ENCODE measurements at places on chromosomes 5 and 9. TPM values are rescaled to one million over a fixed set of nuclear protein-coding genes. Genes with fewer than 3 reads are reported as not detected.

The SLC31A2 gene
- 62.3 TPM for total RNA-seq

The GRAMD2B gene
- total RNA-seq = 94.9 TPM

The IDNK gene
- 3.2 TPM for total RNA-seq

The PIP5K1B gene
- total RNA-seq = 0.21 TPM

The TAF1L gene
- total RNA-seq = 0.05 TPM

The UNC5A gene
- total RNA-seq = 0.21 TPM

The PTPA gene
- 99.5 TPM for total RNA-seq

The HEMGN gene
- 0.08 TPM for total RNA-seq

The PCDHB9 gene
- total RNA-seq = 6.8 TPM

The RNF224 gene
- total RNA-seq = not detected

The HAND1 gene
- total RNA-seq = not detected

The PPP2R2B gene
- not detected for total RNA-seq

The AJM1 gene
- total RNA-seq = 6.5 TPM

The ADAMTS13 gene
- 1.2 TPM for total RNA-seq

The PTPN3 gene
- total RNA-seq = 0.05 TPM

The IRX1 gene
- not detected for total RNA-seq

The CDC25C gene
- 0.16 TPM for total RNA-seq

The ATP10B gene
- total RNA-seq = not detected

The CCIN gene
- 1.2 TPM for total RNA-seq

The RNF208 gene
- 0.21 TPM for total RNA-seq

The CYLC2 gene
- total RNA-seq = not detected

The FBP2 gene
- not detected for total RNA-seq

The PCDHGB5 gene
- total RNA-seq = 1.4 TPM

The PDE6A gene
- 0.47 TPM for total RNA-seq

The IFNK gene
- total RNA-seq = not detected

The SPATA31D4 gene
- not detected for total RNA-seq

The GPR151 gene
- total RNA-seq = not detected

The TMOD1 gene
- total RNA-seq = 60.3 TPM

The SPINK6 gene
- not detected for total RNA-seq

The LCN1 gene
- total RNA-seq = not detected

The ADCY2 gene
- not detected for total RNA-seq

The CTNND2 gene
- total RNA-seq = not detected

The SLC45A2 gene
- total RNA-seq = 0.05 TPM

The CFAP90 gene
- total RNA-seq = not detected

The MARCHF11 gene
- not detected for total RNA-seq

The TRPM3 gene
- total RNA-seq = 0.45 TPM

The FBN2 gene
- total RNA-seq = 4.2 TPM

Data from myocyte (in vitro differentiated cells).